ENCODE measurements at places on chromosomes 6 and 20.
A peak's percentile ranks its signal among the peaks of the same experiment; 100 is the strongest.

DNA sequence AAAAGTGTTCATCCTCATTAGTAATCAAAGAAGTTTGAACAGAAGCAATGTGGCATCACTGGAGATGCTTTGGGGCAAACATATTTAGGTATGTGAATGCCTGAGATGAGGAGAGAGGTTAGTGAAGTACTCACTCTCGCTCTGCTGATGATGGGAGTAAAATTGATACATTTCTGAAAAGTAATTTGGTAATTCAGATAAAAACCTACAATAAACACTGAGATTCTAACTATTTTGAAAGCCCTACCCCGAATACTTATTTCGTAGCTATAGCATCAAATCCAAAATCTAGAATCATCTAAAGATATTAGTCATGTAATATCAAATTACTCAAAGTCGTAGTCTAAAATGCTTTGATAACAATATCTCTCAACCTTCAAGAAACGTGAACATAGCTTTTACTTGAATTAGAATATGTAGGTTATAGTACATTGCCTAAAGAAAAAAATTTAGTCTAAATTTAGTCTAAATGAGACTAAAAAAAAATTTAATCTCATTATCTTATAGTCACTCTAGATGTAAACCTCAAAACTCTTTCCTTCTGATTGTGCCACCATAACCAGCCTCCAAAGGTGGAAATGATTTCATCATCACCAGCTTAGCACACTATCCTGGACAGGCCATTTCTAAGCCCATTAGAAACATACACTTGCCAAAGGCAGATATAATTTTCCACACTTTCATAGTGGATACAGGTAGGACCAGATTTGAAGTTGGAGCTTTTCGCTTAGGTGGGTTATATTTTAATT is 232.5 kb upstream of the TAB2 start:
- no peak for DNase-seq

GRCh38 chr6:124356276-124356810 is 552.7 kb downstream of the NKAIN2 start:
- no peak for DNase-seq

- DNase-seq, result no peak
These were observed 15.8 kb downstream of the REPS1 start for GRCh38 chr6:138972226-138972665.

DNA sequence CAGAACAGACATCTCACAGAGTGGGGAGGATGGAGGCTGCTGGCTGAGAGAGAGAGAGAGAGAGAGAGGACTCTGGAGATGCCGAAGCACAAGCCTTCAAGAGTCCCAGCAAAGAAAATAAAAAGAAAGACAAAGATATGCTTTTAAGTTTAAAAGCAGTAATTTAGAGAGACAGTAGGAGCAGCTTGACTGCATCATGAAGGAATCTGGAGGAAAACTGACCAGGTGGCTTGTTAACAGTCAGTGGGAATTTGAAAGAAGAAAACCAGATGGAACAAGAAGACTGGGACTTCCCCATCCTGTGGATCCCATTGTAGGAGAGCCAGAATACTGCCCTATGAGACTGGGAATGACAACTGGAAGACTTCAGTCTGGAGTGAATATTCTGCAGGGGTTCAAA is 46.3 kb upstream of the PLN start:
- DNase-seq, result no peak

GRCh38 chr6:93059911-93060310 is 359.4 kb downstream of the EPHA7 start:
- peak; percentile 23 for DNase-seq

DNA sequence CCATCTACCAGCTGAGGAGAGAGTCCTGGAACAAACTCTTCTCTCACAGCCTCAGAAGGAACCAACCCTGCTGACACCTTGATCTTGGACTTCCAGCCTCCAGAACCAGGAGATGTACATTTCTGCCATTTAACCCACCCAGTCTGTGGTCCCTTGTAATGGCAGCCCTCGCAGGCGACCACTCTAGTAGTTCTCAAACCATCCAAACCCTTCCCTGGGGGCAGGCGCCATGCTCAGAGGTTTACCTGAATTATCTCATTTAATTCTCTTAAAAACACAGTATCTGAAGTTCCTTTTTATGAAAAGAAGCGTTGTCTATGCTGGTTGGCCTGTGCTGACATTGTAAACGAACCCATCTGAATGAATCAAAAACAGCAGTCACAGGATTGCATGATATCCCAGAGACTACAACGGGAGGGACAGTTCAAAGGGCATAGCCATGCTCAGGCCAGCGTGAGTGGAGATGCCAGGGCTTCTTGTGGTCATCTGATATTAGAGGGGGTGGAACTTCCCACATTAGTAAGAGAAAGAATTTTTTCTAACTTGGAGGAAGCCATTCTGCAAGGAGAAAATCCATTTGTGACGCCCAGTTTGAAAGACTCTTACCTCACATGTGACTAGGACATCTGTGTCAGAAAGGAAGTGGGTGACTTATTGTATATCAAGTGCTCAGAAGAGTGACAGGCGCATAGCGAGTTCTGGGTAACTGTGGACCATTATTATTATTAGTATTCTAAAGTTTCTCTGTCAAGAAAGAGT is 17.2 kb upstream of the TAGAP start:
- no peak for DNase-seq

DNA sequence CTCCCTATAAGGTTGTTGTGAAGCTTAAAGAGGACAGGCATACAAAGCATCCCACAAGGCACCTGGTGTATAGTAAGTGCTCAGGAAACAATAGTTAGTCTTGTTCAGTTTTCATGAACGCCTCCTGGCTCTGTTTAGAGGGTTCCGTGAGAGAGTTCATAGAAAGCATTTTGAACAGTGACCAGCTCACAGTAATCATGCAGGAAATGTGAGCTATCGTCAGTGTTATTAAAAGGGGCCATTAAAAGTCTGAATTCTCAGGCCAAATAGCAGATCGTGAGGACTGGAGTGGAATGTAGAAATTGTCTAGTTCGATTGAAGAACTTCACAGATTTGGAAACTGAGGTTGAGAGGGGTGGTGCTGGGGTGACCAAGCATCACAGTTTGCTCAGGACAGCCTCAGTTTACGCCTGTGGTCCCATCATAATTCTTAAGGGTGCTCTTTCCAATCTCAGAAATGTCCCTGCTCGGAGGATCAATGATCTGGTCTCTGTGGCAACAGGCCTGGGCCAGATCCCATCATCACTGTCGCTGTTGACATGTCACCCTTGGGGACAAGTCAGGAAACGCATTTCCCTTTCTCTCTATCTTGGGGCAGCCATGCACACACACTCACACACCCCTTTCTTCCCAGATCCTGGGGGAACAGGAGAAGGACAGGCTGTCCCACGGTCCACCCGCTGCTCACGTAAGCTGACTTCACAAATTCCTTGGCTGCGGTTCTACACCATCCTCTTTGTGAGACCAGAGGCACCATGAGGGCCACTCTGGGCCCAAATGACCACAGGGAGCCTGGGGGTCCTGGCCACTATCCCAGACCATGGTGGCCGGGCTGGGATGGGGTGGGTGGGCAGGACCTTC is 7.2 kb downstream of the TGM2 start:
- DNase-seq, result no peak

DNA sequence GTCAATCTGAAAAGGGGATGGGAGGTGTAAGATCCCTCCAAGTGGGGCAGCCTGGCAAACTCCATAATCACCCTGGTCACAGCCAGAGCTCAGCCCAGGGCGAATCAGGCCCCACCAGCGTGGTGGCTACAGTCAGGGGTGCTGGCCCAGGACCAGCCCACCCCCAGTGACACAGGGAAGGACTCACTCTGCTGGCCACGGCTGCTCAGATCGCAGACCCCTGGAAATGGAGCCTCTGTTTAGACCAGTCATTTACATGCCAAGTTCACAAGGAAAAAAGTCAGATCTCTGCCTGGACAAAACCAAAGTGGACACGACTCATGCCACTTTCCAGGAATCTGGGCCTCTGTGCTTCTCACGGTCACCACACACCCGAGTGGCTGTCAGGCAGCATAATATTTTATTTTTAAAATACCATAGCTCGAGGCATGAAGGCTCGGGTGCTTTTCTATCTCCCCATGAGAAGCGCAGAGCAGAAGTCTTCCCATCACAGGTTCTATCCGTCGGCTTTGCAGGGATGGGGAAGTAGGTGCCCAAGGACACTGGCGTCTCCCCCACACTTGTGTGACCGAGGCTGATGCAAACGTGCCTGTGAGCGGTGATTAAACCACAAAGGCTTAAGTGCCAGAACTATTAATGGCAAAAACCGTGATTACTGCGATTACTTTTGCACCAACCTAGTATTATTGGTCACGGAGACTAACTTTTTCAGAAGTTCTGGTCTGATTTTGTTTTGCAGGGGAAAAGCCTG is 13.0 kb downstream of the PXDC1 start:
- no peak for DNase-seq

DNA sequence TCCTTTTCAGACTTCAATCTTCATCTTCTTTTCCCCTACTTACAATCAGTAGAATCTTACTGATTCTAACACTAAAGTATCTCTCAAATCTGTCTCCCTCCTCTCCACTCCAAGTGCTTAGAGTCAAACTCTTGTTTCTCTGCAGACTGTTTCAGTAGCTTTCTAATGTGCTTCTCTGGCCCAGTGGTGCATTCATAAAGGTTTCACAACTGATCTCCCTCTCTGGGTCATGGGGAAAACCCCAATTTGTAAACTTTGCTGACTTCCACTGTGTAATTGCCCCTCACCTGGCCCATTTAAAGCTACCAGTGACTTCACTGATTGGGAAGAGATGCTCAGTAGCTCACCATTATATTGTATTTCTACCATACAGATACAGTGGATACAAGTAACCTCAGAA is 183.6 kb downstream of the FAXC start:
- DNase-seq, result no peak

GRCh38 chr20:22312744-22313346 is 271.5 kb downstream of the FOXA2 start:
- peak; percentile 22 for DNase-seq

GRCh38 chr6:33178755-33179475 is 13.4 kb downstream of the COL11A2 start:
- DNase-seq, result no peak

DNA sequence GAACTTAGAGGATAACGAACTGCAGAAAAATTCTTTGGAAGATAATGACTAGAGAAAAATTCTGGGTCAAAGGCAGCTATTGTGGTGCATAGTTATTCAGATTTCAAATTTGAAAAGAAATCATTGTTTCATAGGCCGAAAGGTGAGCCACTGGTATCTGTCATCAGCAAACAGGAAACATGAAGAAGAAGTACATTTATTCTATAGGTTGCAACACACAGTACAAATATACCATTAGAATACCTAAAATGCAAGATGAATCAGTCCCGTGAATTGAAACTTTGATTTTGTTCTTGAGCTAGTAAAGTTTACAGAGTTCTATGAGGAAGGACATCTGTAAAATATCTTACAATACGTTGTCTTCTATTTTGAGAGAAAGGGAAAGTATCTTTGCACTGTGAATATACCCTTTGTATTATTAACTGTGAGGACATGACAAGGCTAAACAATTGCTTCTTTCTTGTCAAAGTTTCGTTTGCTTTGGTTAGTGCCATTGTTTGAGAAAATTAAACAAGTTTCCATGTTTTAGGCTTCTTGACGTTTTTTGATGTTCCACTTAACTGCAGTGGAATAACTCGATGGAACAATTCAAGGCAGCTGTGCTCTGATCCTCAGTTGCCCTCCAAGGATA is 84.7 kb downstream of the HDGFL1 start:
- no peak for DNase-seq

GRCh38 chr20:22781869-22782268 is 197.5 kb upstream of the FOXA2 start:
- DNase-seq, result no peak
